ENCODE measurements at places on chromosomes 7 and 10. TPM values are rescaled to one million over a fixed set of nuclear protein-coding genes. Genes with fewer than 3 reads are reported as not detected.

Gene FKBP14
- polyA plus RNA-seq, result 3.2 TPM

Gene PRSS37
- not detected for polyA plus RNA-seq

Gene LAMB1
- polyA plus RNA-seq, result 140 TPM

Gene IDE
- 8.6 TPM for polyA plus RNA-seq

Gene KLF14
- 0.13 TPM for polyA plus RNA-seq

Gene CCL24
- polyA plus RNA-seq, result not detected

Gene NME8
- polyA plus RNA-seq, result 1.2 TPM

Gene SEMA3A
- polyA plus RNA-seq, result 0.34 TPM

Gene TNS3
- 38.4 TPM for polyA plus RNA-seq

Gene ZNF804B
- polyA plus RNA-seq, result not detected

DNA sequence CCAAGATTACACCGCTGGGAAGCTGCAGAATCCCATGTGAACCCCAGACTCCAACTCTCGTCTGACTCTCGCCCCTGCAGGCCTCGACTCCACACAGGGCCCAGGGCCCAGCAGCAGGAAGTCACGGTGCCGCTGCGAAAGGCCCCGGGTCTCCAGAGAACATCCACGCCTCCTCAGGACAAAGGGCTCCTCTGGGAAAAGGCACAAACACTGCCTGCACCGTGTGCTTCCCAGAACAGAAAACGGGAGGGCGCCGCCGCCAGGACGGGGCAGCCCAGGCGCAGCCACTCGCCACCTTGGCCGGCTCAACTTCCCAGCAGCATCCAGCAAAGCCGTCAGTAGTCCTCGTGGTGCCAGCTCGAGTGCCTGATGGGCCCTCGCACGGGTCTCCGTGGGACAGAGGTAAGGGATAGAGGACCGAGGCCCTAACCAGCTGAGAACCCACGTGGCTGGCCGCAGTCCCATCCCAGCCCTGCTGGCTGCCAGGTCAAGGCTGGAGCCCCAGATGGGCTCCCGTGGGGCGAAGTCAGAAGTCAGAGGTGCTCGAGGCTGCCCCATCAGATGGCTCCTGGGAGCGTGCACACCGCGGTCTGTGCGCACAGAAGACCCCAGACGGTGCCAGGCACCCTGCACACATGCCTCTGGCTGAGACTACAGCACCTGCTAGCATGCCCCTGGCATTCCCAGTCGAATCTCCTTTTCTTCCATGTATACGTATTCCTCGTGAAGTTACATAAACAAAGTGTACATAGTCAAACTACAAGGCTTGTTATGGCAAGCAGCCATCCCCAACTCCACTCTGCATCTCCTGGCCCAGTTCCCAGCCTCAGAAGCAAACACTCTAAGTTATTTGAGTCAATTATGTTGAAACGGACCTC lies 60.2 kb downstream of the MAD1L1 start:
- no peak for DNase-seq

DNA sequence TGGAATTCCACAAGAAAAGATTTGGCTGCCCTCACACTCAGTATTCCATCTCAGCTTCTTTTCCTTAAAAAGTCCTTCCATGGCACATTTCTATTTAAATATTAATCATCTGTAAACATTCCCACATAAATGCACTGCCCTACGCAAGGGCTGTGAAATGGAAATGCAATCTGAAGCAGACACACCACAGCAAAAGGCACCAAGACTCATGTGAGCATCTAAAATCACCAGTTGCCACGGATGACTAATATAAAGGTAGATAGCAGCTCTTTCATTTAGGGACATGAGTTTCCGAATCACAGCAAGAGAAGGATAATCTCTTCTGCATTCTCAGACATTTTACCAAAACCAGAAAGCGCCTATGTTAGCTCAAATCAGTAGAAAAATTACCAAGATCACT lies 31.6 kb downstream of the COA1 start:
- no peak for DNase-seq

DNA sequence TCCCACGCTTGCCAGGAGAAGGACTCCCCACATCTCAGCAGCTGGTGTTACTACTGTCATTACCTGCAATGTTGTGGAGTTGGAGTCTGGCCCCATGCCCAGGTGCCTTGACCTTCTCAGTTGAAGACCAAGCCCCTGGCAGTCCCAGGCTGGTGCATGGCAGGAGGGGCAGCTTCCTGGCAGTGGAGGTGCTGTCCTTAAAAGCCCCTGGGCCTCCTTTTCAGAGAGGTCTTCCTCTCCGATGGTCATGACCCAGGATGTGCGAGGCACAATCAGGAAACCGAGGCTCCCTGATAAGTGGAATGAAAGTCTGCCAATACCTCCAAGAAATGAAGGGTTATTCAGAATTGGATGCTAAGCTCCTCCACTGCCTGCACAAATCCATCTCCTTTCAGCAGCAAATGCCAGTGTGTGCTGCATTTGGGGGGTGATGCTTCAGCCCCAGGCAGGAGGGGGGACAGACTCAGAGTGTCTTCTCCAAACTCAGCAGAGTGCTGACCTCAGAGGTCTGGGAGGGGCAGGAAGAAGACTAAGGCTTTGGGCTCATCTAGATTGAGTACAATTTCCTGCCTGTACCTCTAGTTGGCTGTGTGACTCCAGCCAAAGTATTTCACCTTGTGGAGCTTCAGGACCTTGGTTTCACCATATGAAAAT lies 97.0 kb upstream of the DDC start:
- no peak for DNase-seq

GRCh38 chr10:92438220-92438619 lies 135.7 kb downstream of the IDE start:
- no peak for DNase-seq

DNA sequence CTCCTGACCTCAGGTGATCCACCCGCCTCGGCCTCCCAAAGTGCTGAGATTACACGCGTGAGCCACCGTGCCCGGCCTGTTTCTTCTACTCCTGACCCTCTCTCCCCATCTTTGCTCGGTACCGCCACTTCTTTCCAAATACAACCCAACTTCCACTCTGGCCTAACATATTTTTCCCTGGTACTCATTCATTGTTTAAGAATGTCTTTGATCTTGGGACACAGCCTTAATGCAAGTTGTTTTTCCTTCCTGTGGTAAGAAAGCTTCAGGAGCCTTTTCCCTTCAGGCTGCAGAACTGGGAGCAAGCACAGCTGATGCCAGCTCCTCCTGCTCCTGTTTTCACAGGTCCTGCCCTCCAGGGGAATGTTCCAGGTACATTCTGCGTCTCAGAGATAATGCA lies 13.7 kb downstream of the CALML3 start:
- no peak for DNase-seq

GRCh38 chr7:42790196-42790595 lies 121.7 kb downstream of the C7orf25 start:
- DNase-seq, result no peak

DNA sequence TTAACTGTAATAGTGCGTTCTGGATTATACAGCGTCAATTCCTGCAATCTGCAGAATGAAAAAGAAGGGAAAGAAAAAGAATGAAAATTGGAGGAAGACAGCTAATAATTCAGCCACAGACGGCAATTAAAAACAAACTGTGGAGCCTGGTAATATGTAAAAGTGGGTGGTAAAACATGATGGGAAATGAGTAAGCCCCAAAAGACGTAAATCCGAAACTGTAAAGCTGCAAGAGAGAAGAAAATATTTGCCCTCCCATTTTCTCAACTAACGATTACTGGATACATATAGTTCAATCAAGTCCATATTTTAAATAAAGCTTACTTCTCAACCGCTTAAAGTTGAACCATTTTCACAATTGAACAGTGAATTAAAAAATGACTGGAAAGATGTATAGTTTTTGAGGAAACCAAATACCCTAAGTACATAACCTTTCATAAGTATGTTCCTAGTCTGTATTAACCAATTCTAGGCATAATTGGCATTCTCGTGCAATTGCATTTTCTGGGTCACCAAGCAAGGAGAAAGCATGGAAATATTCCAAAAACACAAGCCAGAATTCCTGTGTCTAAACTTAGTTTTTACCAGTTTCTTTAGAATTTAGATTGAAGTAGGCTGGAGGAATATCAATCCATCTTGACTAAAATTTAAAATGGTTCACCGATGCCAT lies 44.8 kb downstream of the MALSU1 start:
- no peak for DNase-seq

DNA sequence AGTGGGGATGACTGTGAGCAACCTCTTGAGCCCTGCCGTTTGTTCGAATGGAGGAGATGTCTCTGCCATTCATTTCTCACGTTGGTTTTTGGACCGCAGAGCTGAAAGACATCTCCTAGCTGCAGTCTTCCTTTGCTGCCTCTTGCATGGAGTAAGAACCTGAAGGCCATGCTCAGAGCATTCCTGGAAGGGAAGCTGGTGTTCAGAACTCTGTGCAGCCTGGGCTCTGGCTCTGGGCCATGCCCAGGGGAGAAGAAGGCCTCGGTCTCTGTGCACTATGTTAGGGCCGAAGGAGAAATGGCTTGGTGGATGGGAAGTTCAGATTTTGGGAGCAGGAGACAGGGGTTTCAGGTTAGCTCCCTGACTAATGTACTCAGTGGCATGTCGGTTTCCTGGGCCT lies 22.9 kb downstream of the SFTPD start:
- no peak for DNase-seq

- DNase-seq, result no peak
These were observed 7.2 kb downstream of the DLX5 start for GRCh38 chr7:97017192-97018125.

- no peak for DNase-seq
These were observed 149.5 kb upstream of the LRGUK start for GRCh38 chr7:133977409-133978274.

GRCh38 chr10:7260412-7260900 lies 150.4 kb downstream of the SFMBT2 start:
- DNase-seq, result no peak

GRCh38 chr7:88615336-88615735 lies 144.2 kb upstream of the ZNF804B start:
- no peak for DNase-seq

DNA sequence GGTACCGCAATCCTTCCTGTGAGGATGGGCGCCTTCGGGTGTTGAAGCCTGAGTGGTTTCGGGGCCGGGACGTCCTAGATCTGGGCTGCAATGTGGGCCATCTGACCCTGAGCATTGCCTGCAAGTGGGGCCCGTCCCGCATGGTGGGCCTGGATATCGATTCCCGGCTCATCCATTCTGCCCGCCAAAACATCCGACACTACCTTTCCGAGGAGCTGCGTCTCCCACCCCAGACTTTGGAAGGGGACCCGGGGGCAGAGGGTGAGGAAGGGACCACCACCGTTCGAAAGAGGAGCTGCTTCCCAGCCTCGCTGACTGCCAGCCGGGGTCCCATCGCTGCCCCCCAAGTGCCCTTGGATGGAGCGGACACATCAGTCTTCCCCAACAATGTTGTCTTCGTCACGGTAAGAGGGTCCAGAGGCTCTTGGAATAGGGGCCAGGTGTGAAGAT lies 1.7 kb downstream of the MEPCE start:
- DNase-seq, result no peak

GRCh38 chr7:95901006-95901405 lies 128.7 kb downstream of the DYNC1I1 start:
- no peak for DNase-seq

DNA sequence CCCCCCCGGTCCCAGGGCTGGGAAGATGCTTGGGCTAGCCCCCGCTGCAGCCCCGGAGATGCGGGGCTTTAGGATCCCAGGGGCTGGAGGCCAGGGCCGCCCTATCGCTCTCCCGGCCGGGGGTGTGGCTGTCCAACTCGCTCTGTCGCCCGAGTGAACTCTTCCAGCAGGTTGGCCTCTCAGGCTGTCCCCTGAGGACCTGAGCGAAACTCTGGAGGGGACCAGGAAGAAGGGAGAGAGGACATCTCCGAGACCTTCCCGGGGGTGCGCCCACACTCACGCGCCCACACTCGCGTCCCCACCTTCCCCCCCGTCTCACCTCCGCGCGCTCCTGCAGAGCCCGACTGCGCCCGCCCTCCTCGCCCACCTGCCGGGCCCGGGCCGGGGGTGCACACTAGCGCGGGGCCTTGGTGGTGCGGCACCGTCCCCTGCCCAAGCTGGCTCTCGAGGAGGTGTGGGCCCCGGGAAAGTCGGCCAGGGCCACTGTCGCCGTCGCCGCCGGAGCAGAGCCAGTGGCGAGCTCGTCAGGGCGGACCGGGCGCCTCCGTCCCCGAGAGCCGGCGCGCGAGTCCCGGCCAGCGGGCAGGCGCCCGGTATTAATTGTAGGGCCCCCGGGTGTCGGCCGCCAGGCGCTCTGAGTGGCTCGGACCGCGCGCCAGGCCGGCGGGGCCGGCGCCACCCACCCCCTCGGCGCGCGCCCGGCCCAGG lies 101.7 kb upstream of the SVIL start:
- DNase-seq, result peak; percentile 73

DNA sequence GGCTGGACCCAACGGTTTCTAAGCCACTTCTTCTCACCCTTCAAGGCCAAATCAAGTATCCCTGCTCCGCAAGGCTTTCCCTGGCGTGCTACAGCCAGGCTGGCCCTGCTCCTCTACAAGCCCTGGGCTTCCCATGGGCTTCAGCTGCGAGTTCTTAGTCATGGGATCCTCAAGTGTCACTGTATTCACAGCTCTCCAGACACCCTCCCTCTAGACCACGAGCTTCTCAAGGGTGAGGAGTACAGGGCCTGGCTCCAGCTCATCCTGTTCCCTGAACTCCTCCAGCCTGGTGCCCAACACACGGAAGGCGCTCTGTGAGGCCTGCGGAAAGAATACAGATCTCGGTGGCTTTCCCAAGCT lies 38.8 kb downstream of the FAM53B start:
- no peak for DNase-seq

DNA sequence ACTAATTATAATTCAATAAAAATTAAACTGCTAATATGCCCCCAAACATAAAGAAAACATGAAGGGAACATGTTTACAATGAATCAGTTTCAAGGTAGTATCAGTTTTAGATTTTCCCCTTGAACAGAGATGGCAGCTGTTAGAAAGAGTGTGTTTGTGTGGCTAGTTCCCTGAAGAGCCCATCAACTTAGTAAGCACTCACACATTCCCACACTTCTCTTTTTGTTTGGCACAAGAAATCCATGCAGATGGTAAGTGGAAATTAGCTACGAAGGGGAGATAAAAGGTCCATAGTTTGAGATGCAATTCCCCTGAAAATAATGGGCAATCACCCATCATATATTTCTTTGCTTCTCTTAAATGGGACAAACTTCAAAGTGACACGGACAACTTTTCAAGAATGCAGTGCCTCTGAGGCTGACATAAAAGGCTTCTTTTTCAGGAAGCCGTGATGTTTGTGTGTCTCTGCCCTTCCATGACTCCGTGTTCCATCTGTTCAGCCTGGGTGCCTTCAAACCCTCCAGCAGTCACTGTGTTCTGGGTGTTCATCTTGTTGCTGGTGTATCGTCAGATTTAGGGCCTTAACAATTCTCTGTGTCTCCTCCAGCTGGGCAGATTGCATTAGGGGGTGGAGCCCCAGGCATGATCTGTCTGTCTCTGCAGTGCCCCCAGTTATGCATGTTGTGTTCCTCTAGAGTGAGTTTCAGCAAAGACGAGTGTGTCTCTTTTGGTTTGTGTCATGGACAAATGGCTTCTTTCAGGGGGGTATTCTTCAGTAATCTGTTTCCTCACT lies 259.5 kb upstream of the NPY start:
- no peak for DNase-seq

- no peak for DNase-seq
These were observed 53.8 kb downstream of the TMEM26 start for GRCh38 chr10:61399406-61399805.

DNA sequence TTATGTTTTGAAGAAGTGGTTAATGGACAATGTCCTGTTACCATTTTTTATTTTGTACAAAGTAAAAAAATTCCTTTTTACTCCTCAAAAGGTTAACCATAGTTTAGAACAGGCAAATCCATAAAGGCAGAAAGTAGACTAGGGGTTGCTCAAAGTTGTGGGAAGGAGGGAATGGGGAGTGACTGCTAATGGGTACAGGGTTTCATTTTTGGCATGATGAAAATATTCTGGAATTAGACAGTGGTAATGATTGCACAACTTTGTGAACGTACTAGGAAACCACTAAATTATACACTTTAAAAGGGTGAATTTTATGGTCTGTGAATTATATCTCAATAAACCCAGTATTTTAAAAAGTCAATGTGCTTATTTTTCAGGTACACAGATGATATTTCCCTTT lies 35.4 kb upstream of the CDK14 start:
- DNase-seq, result no peak

Data from kidney (tissue), 22 donors.